ENCODE measurements at places on chromosomes 7 and 10. TPM values are rescaled to one million over a fixed set of nuclear protein-coding genes. Genes with fewer than 3 reads are reported as not detected.

The BTBD16 gene
- total RNA-seq: 0.10 TPM

DNA sequence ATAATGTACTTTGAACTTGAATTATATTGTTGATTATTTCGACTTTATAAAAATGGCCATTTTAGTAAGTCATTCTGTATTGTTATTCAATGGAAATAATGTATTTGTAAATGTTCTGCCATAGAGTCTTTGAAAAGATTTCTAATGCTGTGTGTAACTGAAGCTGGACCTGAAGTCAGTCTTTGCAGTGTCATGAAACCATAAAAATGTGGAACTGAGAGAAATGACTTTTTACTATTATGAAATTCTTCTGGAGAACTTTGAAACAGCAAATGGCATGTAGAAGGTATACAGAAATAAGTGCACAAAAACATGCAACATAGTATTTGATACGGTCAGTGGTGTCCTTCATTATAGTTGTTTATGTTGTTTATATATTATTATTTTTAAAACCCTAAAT is 59.7 kb upstream of the ADRA2A start:
- no peak for ATAC-seq

DNA sequence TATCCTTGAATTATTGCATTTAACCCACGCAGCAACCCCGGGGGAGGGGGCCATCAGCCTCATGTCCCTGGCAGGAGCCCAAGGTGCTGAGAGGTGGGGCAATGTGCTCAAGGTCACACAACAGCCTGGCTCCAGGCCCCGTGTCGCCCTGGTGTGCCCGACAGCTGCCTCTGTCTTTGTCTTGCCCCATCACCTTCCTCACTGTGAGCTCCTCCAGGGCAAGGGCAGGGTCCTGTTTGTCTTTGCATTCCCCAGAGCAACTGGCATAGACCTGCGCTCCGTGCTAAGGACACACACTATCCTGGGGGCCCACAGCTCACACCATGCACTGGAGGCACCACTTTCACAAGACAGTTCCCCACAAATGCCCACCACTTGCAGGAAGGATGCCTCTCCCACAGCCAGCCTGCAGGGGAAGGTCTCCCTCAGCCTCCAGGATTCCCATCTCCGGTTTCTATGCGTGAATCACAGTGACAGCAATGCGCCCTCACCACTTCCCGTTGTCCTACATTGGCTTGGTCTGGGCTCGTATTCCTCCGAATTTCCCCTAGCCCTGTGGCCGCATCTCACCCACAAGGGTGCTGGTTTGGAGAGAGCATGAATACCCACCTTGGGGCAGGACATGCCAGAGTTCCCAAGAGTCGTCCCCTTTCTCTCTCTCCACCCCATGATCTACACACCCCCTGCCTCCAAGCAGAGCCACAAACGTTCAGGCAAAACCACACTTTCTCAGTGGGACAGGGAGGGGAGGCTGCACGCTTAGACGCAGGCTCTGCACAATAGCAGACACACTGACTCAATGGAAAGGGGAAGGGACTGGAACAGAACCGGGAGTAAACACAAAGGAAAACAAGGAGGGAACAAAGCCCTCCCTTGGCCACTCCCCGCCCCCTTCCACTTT is 10.3 kb downstream of the ITPRIP start:
- ATAC-seq: peak; percentile 57

The OR13A1 gene
- 0.21 TPM for total RNA-seq

DNA sequence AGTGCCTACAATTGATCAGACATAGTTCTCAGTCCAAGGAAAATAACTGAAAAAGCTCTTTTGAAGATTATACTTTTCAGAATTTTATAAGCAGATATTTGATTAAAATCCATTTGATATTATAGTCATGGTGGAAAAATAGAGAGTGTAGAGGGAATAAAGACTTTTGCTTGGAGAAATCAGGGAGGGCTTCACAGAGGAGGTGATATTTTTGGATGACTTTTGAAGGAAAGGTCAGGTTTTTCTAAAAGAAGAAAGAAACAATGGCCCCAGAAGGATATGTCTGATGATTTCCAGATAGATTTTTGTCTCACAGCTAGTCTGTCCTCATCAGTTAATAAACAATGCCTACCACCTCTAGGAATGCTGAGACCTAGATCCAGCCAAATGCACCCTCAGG is 806.3 kb upstream of the CELF2 start:
- no peak for ATAC-seq

The SKIDA1 gene
- 12.4 TPM for total RNA-seq

DNA sequence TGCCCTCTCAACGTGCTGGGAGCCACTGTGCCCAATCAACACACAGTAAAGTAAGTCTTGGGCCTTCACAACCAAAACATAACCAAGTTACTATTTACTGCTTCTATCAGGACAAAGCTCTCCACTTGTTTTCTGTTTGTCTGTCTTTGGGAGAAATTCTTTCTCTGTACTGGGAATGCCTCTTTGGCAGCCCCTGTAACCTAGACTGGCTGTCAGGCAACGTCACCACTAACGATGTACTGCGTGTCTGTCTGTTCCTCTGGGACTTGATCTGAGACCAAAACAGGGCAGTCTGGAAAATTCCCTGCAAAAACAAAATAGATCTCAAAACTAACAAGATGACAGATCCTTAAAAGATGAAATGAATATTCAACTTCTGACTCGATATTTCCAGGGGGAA is 113.0 kb downstream of the SMURF1 start:
- peak; percentile 73 for ATAC-seq

The MCM7 gene
- total RNA-seq: 259 TPM

- ATAC-seq: no peak
Measured at GRCh38 chr7:510782-511281, 8.8 kb downstream of the PDGFA start.

The NODAL gene
- total RNA-seq: not detected

GRCh38 chr7:47734287-47734948 is 152.5 kb upstream of the TNS3 start:
- ATAC-seq: no peak

DNA sequence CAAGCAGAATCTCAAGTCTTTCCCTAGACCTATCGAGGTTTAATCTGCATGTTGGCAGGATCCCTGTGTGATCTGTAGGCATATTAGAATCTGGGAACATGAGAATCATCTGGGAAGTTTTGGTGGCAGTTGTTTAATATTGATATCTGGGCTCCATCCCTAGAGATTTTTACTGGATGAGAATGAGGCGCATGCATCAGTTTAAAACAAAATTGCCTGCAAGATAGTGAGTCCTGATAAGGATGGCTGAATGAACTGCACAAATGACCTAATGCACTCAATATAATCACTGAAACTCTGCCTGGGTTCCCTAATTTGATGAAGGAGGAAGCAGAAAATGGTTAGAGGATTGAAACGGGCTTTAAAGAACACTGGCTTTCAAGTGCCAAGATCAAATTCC is 218.0 kb downstream of the FGFR2 start:
- ATAC-seq: no peak

DNA sequence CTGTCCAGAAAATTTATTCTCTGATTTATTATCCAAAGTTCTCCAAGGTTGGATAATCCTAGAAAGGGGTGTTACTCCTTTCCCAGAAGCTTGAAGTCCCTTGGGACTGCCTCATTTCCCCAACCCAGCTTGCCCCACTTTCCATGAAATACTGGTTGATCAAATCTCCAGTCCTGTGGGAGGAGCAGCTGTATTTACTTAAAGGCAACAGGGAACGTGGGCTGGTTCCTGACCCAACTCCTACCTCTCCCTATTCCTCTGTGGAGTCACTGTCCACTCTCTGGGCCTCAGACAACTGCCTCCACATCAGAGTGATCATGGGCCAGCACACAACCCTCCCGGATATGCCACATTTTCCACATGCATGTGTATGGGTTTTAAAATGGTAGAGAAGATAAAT is 166.2 kb upstream of the PRR15 start:
- no peak for ATAC-seq

GRCh38 chr7:4244041-4244440 is 438.1 kb upstream of the FOXK1 start:
- no peak for ATAC-seq

GRCh38 chr7:157690058-157690832 is 353.4 kb downstream of the DNAJB6 start:
- no peak for ATAC-seq

The CNTNAP2 gene
- total RNA-seq: 1.9 TPM
